ENCODE measurements at places on chromosomes 16 and 17.

DNA sequence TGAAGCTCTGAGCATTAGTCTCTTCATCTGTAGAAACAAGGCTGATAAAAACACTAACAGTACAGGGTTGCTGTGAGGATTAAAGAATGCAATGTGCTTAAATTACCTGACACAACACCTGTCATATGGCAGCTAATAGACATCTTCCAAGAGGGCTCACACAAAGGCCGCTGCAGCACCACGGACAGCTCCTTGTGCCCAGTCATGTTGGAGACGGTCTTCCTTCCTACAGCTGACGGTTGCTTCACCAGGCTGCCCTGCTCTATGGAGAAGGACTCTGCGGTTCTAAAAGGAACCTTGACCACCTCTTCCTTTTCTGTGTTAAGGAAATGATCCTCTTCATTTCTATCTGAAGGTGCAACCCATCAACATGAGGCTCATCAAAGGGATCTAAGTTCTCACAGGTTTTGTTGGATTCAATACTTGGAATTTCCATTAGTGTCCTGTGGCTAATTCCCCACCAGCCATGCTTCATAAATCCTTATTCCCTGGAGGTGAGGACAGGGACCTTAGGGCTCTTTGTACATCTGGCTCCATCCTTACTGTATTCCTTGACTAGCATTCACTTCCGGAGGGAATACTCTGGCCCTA, 138.9 kb upstream of the CES5A start:
- DNase-seq = peak; percentile 30

- no peak for DNase-seq
Measured at GRCh38 chr17:30082773-30083172, 33.8 kb upstream of the NSRP1 start.

DNA sequence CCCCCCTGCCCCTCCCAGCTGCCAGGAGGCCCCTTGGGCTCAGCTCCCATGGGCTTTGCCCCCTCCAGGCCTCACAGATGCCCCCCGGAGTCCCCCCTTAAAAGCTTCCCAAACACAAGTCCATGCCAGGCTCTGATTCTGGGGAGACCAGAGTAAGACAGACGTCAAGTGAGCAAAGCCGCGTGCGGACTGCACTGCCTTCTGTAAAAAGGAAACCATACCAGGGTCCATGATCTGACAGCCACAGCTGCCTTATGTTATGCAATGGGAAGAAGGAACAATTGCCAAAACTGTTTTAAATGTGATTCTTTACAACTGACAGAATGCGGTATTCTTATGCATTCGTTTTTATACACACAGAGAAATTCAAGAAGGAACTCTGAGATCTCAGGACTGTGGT, 17.9 kb upstream of the HEXD start:
- no peak for DNase-seq

GRCh38 chr16:12334852-12335251, 358.3 kb downstream of the SNX29 start:
- no peak for DNase-seq

- no peak for DNase-seq
Measured at GRCh38 chr16:30902029-30902972, 5.9 kb downstream of the CTF1 start.

GRCh38 chr17:1384905-1385435, 15.1 kb downstream of the YWHAE start:
- DNase-seq = no peak

DNA sequence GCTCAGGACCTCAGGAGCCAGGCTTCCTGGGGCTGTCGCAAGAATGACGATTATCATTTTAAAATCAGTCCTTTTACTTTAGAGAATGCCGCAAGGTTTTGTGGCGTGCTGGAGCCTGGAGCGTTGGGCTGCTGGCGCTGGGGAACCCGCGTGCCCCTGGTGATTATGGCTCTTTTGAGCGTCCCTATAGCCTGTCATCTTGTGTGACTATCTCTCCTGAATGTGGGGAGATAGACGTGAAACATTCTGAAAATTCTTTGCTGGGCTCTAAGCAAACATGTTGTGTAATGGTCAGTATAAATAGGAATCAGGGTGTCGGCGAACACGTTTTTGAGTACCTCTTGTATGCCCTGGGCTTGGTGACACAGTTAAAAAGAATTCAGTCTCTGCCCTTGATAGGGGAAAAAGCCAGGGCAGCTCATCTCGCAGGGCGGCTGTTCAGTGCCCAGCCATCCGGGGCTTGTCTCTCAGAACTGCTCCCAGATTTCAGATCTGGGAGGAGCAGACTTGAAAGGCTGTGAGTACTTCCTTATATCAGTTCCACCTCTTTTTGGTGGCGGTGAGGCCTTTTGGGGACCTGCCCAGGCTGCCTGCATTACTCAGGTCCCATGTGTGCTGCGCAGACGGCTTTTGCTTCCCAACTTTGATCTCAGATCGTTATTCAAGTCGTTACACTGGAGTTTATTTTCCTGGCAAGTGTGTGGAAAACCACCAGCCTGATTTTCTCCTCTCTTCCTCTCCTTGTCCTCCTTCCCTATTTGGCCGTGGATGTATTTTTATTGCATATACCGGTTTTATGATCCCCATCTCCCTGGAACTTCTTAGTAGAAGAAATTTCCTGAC, 973 bp downstream of the SLC7A6 start:
- no peak for DNase-seq

- DNase-seq = no peak
Measured at GRCh38 chr16:52618753-52619497, 72.0 kb upstream of the TOX3 start.

DNA sequence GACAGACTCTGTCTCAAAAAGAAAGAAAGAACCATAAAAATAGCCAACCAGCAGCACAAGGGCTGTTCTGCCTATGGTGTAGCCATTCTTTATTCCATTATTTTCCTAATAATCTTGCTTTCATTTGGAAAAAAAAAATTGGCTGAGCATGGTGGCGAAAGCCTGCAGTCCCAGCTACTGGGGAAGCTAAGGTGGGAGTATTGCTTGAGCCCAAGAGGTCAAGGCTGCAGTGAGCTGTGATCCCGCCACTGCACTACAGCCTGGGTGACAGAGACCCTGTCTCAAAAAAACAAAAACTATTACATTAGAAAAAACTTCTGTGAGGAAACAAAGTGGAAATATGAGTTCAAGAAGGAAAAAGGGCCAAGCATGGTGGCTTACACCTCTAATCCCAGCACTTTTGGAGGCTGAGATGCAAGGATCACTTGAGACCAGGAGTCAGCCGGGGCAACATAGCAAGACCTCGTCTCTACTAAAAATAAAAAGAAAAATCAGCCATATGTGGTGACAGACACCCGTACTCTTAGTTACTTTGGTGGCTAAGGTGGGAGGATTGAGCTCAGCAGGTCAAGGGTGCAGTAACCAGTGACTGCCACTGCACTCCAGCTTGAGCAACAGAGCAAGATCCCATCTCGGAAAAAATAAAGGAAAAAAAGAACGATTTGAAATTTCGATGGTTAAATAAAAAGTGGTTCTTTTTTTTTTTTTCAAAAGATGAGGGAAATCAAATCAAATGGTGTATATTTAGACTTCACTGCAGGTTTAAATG, 2.5 kb downstream of the DCAKD start:
- DNase-seq = no peak

GRCh38 chr17:36727577-36727976, 126.2 kb downstream of the MRM1 start:
- DNase-seq = no peak

DNA sequence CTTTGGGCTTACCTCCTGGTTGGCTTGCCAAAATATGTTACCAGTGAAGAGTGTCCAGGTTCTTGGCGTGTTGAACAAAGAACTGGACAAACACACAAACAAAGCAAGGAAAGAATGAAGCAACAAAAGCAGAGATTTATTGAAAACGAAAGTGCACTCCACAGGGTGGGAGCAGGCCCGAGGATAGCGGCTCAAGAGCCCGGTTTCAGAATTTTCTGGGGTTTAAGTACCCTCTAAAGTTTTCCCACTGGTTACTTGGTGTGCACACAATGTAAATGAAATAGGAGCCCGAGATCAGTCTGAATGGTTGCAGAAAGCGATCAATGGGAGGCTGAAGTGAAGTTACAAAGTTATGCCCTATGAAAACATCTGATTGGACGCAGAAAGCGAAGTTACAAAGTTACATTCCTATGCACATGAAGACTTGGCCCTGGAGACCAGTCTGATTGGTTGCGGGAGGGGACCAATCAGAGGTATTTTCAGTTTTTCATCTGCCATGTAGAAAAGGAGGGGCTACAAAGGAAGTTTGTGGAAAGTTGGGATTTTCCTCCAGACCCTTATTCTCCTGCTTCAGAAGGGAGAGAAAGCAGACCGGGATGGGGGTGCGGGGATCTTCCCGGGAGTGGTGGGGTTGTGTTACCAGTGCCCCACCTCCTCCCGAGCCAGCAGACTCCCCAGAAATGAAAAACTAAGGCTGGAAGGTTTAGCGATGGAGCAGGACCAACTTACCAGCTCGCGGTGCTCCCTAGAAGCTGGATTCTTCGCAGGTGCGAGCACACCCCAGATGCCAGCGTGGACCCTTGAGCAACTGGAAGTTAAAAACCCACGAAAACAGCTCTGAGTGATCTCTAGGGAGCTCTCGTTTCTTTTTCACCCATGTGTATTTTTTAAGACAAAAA, at the start of gene SLFN12:
SLFN12 (minus strand) TSS at position 325 of the 899 bp plus-strand sequence. CDS start 9,472 bp downstream, outside the sequence.
- peak; percentile 36 for DNase-seq

All from stimulated activated CD4-positive, alpha-beta T cell treated with anti-CD3 and anti-CD28 coated beads, TNF-alpha, amount 100 ng/mL, for 48 hours (primary cell).